Activated CD8-positive, alpha-beta memory T cell treated with anti-CD3 and anti-CD28 coated beads for 1 hour (primary cell): ENCODE measurements at places on chromosomes 13 and 19.

GRCh38 chr19:39142630-39143029, 17.0 kb downstream of the PAK4 start:
- no peak for DNase-seq

DNA sequence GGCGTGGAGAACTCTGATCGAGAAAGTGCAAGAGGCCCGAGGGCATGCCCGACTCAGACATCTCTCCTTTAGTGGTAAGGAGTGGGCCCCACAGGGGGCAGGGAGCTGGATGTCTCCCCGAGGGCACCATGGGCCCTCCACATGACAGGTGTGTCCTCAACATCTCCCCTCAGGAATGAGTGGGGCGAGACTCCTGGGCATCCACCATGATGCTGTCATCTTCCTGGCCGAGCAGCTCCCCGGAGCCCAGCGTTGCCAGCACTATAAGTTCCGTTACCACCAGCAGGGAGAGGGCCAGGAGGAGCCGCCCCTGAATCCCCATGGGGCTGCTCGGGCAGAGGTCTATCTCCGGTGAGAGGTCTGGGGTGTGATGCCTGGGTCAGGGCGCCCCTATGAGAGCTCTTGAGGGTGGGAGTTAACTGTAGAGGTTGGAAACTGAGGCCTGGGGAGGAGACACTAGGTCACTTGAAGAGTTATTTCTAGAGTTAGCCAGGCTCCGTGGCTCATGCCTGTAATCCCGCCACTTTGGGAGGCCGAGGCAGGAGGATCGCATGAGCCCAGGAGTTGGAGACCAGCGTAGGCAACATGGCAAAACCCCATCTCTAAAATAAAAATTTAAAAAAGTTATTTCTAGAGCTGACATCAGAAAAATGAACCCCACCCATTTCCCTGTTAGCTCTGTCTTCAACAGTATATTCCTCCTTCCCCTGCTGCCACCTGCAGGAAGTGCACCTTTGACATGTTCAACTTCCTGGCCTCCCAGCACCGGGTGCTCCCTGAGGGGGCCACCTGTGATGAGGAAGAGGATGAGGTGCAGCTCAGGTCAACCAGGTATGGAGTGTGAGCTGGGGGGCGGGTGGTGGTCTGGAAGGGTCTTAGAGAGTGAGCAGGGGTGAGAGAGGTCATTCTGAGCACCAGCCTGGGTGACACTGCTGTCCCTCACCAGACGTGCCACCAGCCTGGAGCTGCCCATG, 5.1 kb downstream of the IGFLR1 start:
- DNase-seq, result no peak

DNA sequence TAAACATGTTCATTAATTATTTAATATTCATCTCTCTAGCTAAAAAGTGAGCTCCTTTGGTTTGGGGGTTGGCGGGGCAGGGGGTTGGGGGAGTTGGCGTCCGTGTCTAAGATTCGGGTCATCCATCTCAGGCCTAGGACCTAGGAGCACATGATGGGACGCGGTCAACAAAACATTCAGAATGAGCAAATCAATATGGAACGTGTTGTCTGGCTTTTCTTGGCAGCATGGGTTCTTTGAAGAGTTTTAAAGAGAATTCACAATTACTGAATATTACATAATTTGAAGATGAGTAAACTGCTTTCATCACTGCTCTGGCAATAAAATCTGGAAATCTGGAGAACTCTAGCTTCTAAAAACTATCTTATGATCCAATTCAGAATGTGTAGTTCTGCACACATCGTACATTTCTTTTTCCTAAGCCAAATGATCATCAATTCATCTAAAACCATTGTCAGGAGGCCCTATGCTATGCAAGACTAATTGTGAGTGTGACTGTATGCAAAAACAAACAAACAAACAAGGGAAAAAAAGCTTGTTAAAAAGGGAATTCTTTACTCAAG, 5.4 kb upstream of the ARGLU1 start:
- DNase-seq, result no peak

DNA sequence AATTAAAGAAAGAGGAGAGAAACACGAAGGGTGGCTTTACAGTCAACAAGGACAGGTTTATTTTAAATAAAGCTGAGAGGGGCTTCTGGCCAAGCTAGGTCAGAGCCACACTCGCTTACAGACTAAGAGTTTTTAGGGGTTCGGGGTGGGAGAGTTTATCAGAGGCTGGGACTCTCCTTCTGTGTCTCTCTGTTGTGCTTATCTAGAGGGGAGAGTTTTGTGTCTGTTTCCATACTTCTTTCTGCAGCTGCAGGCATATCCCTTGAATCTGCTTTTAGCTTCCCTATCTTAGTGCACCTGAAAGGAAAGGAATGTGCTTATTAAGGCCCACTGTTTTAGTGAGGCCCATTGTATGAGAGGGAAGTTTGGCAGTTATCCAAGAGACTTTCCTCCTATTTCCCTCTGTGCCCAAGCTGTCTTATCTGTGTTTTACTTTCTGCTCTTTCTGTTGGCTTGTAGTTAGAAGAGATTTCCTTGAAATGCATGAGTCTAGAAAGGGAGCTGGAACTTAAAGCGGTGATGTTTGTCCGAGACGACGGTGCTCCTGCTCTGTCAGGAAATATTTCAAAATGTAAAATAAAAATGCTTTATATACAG, 275.3 kb downstream of the KCTD12 start:
- no peak for DNase-seq
